Myometrial cell (primary cell): ENCODE measurements at places on chromosomes 11 and 22. TPM values are rescaled to one million over a fixed set of nuclear protein-coding genes. Genes with fewer than 3 reads are reported as not detected.

PCNX3 gene
- total RNA-seq, result 33.3 and 36.0 TPM in 2 replicates

GDPD4 gene
- total RNA-seq, result not detected in 2 replicates

PRAME gene
- not detected in 2 replicates for total RNA-seq

CENPM gene
- 43.1 and 43.8 TPM in 2 replicates for total RNA-seq

ADAMTS15 gene
- under 0.01 TPM in 1 of 2 replicates, not detected in the other for total RNA-seq

ZNHIT2 gene
- total RNA-seq, result 14.4 and 14.9 TPM in 2 replicates

SHISAL1 gene
- 0.71 and 0.86 TPM in 2 replicates for total RNA-seq

HEPHL1 gene
- not detected in 2 replicates for total RNA-seq

TLCD5 gene
- 7.6 and 8.6 TPM in 2 replicates for total RNA-seq

C11orf58 gene
- 122 and 146 TPM in 2 replicates for total RNA-seq

CAPN5 gene
- total RNA-seq, result 22.5 and 31.7 TPM in 2 replicates

NOL12 gene
- 15.9 and 50.2 TPM in 2 replicates for total RNA-seq

KRTAP5-8 gene
- not detected in 2 replicates for total RNA-seq

AQP11 gene
- total RNA-seq, result under 0.01 and 2.8 TPM in 2 replicates

LSP1 gene
- 1.9 TPM in 1 of 2 replicates, not detected in the other for total RNA-seq

MMP11 gene
- total RNA-seq, result 7.4 and 11.2 TPM in 2 replicates

SMTNL1 gene
- total RNA-seq, result not detected in 2 replicates

C11orf91 gene
- not detected in 2 replicates for total RNA-seq

GLYATL2 gene
- total RNA-seq, result 0.18 TPM in 1 of 2 replicates, not detected in the other

CATSPERZ gene
- not detected in 2 replicates for total RNA-seq

MRPL11 gene
- 63.1 and 66.9 TPM in 2 replicates for total RNA-seq

MS4A7 gene
- not detected in 2 replicates for total RNA-seq

MYOD1 gene
- total RNA-seq, result not detected in 2 replicates

LRRC32 gene
- 1.6 and 6.9 TPM in 2 replicates for total RNA-seq

INPP5J gene
- total RNA-seq, result 0.18 and 0.86 TPM in 2 replicates

TSPAN18 gene
- not detected in 2 replicates for total RNA-seq

MICAL2 gene
- 134 and 162 TPM in 2 replicates for total RNA-seq

MUC6 gene
- total RNA-seq, result not detected in 2 replicates

HPX gene
- not detected in 2 replicates for total RNA-seq

ZNF70 gene
- 2.7 and 2.9 TPM in 2 replicates for total RNA-seq

OR1S2 gene
- not detected in 2 replicates for total RNA-seq

OR52E2 gene
- not detected in 2 replicates for total RNA-seq

C22orf42 gene
- total RNA-seq, result not detected in 2 replicates

RAB36 gene
- total RNA-seq, result 6.9 and 8.9 TPM in 2 replicates

SERPIND1 gene
- total RNA-seq, result 0.29 and 0.71 TPM in 2 replicates

TEX54 gene
- total RNA-seq, result not detected in 2 replicates

PANX2 gene
- total RNA-seq, result under 0.01 and 1.1 TPM in 2 replicates

SGSM1 gene
- total RNA-seq, result under 0.01 TPM in 1 of 2 replicates, not detected in the other

SLC7A4 gene
- total RNA-seq, result under 0.01 TPM in 1 of 2 replicates, not detected in the other

RAG1 gene
- total RNA-seq, result 0.29 and 0.89 TPM in 2 replicates

LDHAL6A gene
- not detected in 2 replicates for total RNA-seq

SLC22A12 gene
- total RNA-seq, result not detected in 2 replicates

RASGRP2 gene
- 0.58 and 5.0 TPM in 2 replicates for total RNA-seq

PLAAT4 gene
- total RNA-seq, result 29.1 and 43.8 TPM in 2 replicates
